ENCODE measurements at places on chromosomes 13 and 19.

DNA sequence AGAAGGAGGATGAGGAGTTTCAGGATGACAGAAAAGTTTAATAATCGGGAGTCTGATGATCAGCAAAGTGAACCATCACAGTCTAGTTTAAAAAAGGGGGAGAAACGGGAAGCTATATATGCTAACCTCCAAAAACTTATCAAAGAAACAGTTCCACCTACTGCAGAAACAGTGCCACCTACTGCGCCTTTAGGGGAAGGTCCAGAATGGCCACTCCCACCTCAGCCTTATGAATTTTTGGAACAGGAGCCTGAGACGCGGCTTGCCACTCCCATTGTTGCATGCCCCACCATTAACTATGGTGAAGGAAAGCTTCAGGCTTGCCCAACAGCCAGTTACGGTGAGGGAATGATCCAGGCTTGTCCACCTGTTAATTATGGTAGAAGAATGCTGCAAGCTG is 929.0 kb downstream of the SLITRK6 start:
- no peak for DNase-seq

DNA sequence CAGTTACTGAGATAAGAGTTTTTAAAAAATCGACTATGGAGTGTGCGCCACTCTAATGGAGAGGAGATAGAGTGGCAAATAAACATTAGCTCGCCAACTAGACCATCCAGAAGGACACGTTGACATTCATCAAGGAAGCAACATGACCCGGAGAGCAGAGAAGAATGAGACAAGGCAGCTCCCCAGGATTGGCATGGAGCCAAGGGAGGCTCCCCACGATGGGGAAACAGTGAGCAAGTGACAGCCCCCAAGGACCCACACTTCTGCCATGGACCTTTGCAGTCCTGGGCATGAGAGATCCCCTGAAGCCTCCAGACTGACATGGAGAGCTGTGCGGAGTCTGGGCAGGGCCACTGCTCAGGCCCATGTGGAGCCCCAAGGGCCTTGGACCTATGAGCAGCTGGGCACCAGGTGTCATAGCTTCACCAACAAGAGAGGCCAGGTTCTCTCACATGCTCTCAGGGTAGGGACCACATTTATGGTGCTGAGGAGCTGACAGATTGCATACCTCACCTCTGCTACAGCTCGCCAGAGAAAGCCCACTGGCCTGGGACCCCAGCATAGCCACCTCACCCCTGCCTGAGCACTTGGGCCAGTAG is 6.7 kb downstream of the SIGLEC6 start:
- DNase-seq = no peak

DNA sequence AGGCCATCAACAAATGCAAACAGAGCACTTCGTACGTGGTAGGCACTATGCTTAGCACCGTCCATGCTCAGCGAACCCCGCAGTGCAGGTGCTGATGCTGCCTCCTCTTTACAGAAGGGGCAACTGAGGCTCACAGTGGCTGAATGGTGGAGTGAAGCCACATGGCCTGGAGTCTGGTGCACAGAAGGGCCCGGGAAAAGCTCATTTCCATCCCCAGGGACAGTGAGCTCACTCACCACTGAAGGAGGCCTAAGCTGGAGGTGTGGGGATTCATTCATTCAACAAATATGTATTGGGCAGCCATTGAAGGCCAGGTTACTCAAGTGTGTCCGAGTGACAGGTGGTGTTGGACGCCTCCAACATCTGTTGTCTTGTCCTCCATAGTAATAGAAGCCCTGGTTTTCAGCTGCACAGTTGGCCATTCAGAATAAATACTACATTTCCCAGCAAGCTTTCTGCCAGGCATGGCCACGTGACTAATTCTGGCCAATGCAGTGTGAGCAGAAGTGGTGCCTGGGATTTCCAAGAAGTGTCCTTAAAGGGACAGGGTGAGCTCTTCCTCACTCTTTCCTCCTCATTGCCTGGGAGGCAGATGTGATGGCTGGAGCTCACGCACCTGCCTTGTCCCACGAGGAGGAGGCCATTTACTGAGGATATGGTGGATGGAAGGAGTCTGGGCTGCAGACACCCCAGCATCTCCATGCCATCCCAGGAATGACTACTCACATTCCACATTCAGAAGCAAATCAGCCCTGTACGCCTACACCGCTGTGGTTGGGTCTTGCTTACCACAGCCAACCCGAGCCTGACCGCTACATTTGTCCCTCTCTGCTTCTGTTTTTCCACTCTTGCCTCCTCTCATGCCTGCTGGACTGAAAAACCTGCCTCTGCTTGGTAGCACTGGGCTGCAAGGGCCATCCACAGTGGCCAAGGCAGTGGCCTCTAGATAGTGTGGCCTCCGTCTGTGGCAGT is 2.3 kb upstream of the ZNRF4 start:
- no peak for DNase-seq

DNA sequence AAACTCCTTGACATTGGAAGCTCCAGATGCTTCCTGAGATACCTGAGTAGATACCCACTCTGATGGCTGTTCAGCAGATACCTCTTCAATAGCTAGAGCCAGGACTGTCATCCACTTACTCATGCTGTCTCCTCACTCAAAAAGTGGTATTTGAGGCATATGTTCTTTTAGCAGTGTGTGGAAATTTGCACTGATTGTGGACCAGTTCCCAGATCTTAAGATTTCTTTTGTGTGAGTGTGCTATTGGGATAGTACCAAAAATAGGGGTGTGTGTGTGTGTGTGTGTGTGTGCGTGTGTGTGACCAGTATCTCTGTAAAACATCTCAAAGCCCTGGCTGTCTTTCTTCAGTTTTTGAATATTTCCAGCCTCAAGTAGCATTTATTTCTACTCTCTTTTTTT is 108.3 kb downstream of the SLITRK5 start:
- DNase-seq = no peak

- no peak for DNase-seq
These were observed 301.6 kb downstream of the FGF14 start for GRCh38 chr13:102100234-102100633.
